ENCODE measurements at places on chromosomes 7 and 10.

DNA sequence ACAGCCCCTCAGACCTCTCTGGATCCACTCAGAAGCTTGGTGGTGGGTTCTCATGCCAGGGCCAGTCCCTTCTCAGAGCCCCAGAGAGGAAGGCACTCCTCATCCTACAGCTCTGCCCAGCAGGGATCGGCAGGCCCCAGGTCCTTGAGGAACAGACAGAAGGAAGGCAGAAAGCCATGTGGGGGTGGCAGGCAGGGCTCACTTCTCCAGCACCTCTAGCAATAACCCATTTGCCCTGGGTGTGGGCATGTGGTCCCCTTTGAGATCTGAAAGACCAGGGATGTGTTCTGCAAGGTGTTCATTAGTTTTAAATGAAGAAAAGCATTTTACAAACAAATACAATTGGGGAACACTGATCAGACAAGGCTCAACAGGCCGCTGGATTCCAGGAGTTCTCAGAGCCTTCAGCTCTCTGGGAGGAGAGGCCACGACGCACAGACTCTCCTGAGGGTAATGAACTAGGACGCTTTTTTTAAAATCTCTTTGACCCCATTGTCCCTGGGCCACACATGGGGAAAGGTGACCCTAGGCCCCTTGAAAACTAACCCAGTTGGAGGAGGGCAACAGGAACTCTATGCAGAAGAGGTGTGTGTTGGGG lies 40.6 kb downstream of the LDB3 start:
- DNase-seq: no peak

- no peak for DNase-seq
Measured at GRCh38 chr7:37816922-37817590, 31.3 kb upstream of the NME8 start.

DNA sequence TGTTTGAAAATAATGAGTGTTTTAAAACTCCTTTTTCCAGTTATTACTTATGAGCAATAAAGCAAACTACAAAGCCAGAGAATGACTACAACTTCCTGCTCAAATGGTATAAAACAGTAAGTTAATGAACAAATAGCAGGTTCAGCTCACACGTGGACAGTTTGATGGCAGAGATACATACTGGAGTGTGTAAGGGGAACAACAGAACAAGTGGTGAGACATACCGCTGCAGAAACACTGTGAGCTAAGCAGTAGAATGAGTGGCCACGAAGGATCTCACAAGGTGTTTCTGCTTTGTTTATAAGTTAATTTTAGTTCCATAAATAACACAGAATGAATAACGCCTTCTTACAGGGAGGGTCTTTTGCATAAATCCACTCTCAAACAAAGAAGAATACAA lies 3.0 kb upstream of the MKX start:
- DNase-seq: no peak

DNA sequence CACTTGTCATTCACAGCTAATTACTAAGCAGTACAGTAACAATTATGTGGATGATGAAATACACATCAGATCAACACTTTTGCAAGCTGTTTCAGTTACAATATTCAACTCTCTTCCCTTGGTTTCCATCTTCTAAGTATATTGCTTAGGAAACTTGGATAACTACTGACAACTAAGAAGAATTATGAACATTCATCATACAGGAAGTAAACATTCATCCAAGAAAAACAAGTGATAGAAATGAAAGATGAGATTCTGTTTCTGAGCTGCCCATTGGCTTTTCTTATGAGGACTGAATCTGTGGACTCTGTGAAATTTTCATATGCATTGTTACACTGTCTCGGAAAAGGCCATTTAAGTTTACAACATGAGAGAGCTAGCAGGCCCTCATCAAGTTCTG lies 240.2 kb downstream of the PRKG1 start:
- no peak for DNase-seq

- no peak for DNase-seq
Measured at GRCh38 chr7:93442478-93443224, 131.9 kb downstream of the CALCR start.

DNA sequence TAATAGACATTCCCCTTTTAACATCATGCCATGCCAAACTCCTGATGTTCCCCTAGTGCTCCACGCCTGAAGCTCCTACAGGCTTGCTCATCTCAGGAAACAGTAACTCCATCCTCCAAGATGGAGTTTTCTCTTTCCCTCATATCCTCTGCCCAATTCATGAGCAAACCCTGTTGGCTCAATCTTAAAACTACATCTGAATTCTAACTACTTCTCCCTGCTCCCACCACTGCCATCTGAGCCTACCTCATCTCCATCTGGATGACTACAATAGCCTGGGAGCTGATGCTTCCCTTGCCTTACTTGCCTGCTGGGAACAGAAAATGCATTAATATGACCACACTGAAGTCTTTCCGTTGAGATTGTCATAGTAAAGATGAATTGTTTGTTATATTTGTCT lies 271.7 kb upstream of the MKLN1 start:
- no peak for DNase-seq

DNA sequence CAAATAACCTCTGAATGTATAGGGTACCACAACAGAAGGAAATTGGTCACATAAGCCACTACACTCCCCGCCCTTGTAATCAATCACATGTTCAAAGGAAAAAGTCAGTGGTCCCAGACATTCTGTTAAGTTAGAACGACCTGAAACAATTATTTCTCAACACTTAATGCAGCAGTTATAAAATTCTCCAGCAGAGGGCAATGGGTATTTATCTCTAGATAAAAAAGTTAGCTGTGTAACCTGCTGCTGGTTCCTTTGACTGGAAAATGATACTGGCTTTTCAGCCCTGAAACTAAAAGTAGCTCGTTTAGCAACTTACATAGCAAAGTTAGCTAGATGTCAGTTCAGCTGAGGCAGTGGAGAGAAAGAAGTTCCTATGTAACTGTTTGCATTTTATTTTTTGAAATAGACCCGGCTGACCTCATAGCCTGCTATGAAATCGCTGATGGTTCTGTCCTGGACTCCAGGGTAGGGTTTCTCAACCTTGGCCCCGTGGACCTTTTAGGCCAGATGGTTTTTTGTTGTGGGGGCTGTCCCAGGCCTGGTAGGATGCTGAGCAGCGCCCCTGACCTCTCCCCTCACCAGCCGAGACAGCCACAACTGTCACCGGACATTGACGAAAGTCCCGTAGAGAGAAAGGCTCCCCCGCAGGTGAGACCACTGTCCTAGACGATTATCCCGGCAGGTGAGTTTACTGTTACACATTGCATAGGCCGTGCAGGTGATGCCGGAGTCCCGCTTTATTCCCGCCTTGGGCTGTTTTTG lies 40.2 kb upstream of the PROSER2 start:
- DNase-seq: no peak

- no peak for DNase-seq
Measured at GRCh38 chr10:76779796-76780301, 857.8 kb downstream of the KCNMA1 start.

GRCh38 chr7:22127835-22128527 lies 182.3 kb upstream of the CDCA7L start:
- DNase-seq: no peak

GRCh38 chr10:122554131-122555036 lies 6.2 kb upstream of the DMBT1 start:
- DNase-seq: no peak
